ENCODE measurements at places on chromosomes 1 and 21.

GRCh38 chr1:152367436-152367835, 7.6 kb upstream of the FLG2 start:
- no peak for DNase-seq

- no peak for DNase-seq
These were observed 14.1 kb upstream of the KIAA0040 start for GRCh38 chr1:175206687-175207086.

GRCh38 chr1:156344409-156344808, 6.1 kb downstream of the TSACC start:
- DNase-seq, result no peak

DNA sequence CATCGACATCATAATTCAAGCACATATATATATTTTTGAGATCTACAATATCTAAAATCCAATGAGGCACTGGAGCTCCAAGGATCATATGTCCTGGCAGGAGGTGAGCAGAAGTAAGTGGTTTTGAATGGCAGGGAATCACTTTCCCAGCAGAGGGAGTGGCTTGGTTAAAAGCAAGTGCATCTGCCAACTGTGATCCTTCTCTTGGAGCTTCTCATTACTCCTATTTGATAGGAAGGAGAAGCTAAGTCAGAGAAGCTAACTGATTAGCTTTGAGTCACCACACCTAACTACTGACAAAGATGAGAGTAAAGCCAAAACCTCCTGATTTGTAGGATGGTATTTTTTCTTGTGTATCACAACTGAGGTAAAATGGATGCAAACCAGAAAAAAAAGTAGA, 55.0 kb downstream of the ALG14 start:
- DNase-seq, result no peak

- peak; percentile 30 for DNase-seq
These were observed 1186.6 kb downstream of the MRPL39 start for GRCh38 chr21:24420689-24421088.

DNA sequence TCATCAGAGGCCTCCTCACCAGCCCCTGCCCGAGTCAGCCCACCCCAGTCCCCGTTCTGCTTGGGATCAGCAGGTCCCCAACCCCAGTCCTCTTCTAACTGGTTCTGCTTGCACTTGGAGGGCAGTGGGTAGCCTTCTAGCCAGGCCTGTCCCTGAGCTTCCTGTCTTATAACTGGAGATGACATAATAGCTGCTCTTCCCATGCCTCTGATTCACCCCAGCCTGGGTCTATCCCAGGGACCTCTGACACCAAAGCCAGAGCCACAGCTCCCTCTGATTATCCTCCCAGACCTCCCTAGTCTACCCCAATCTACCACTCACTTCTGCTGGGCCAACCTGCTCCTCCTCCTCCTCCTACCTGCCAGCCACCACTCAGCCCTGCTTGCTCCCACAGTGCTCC, 31.4 kb downstream of the IQGAP3 start:
- peak; percentile 86 for DNase-seq

GRCh38 chr1:108557296-108557695, 2.6 kb upstream of the EEIG2 start:
- DNase-seq, result peak; percentile 44

DNA sequence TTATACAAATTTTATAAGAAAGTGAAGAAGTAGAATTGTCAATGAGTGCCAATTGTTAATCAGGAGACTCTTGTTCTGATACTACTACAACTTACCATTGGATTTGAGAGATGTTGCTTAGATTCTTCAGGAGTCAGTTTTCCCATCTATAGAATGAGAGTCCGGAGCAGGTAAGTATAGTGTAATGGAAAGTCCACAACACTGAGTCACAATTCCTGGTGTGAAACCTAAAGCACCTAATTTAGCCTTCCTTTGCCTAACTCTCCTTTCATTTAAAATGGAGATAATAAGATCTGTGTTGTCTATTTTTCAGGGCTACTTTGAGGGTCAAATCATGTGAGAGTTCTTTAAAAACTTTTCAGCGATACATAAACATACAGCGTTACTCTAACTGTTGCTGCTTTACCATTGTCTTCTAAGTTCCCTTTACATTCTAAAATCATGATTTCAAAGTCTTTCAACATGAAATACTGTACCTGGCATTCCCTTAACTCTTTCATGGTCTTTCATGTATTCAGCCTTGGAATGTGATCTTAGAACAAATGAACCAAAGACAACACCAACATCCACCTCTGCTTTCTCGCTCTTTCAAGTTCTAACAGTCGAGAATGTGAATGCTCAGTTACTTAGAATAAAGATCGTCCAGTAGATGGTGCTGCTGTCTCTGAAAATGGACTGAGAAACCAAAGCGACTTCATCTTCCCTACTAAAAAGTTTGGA, 90.9 kb downstream of the SLC30A10 start:
- DNase-seq, result peak; percentile 53

DNA sequence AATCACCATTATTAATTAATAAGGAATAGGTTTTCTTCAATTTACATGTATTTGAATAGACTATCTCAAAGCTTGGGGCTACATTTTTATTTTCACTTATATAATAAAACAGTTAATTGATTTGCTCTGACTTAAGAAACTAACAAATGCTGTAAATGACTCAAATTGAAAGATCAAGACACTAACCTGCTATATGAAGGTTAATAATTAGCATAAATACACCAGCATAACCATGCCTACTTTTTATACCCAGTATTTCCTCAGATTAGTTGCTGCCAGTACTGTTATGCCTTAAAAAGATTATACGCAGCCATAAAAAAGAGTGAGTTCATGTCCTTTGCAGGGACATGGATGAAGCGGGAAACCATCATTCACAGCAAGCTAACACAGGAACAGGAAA, 1545.1 kb downstream of the AMY1C start:
- no peak for DNase-seq

Data from suppressor macrophage treated with lipopolysaccharide for 1 hour (primary cell).